CD4-positive, alpha-beta T cell treated with Interleukin-4 for 4 hours (primary cell): ENCODE measurements at places on chromosomes 12 and 14.

- DNase-seq, result no peak
These were observed 124.1 kb upstream of the LGR5 start for GRCh38 chr12:71315328-71315985.

DNA sequence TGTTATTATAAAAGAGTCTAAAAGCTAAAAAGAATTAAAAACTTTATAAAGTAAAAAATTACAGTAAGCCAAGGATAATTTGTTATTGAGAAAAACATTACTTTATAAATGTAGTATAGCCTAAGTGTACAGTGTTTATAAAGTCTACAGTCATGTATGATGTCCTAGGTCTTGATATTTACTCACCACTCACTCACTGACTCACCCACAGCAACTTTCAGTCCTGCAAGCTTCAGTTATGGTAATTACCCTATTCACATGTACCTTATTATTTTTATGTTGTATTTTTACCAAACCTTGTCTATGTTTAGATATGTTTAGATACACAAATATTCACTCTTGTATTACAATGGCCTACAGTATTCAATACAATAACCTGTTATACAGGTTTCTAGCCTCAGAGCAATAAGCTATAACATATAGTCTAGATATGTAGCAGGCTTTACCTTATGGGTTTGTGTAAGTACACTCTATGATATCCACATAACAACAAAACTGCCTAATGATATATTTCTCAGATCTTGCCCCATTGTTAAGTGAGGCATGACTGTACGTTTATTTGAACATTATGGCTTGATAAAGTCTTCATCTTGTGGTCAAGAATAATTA lies 113.7 kb upstream of the KITLG start:
- no peak for DNase-seq

DNA sequence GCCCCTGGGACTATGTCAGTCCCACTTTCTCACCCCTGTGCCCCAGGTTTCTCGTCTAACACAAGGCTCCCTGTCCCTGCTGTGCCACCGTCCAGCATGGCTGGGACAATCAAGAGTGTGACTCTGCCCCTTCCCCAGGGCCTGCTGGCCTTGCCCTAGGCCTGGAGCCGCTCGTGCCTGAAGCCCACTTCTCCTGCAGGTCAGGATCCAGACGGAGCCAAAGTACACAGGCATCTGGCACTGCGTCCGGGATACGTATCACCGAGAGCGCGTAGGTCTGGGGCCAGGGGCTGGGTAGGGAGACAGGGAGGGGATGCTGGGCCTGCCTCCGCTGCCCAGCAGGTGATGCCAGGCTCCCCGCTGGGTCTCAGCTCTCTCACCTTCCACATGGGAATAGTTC lies 2.8 kb downstream of the SLC25A47 start:
- DNase-seq, result no peak

DNA sequence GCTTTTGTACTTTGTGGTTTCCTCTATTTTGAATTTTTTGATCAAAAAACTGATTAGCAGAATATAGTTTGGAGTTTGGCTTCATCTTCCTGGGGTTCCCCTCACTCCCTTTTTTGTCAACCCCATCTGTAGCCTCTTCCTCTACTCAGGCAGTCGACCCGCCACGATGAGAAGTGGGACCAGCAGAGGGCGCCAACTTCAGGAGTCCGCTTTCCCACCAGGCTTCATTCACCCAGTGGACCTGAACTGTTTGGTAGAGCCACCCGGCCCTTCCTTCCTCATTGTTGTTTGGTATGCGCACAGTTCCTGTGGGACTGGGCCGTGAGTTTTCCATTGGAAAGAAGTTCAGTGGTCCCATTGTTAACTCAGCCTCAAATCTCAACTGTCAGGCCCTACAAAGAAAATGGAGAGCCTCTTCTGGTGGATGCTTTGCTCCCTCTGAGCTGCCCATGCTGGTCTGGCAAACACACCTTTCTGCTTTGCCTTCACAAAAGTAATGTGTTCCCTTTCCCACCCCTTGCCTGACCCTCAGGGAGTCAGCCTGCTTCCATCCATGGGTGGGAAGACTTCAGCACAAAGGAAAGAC lies 21.7 kb downstream of the TMBIM6 start:
- peak; percentile 75 for DNase-seq

- no peak for DNase-seq
These were observed 182.7 kb upstream of the TMPO start for GRCh38 chr12:98332642-98333041.

DNA sequence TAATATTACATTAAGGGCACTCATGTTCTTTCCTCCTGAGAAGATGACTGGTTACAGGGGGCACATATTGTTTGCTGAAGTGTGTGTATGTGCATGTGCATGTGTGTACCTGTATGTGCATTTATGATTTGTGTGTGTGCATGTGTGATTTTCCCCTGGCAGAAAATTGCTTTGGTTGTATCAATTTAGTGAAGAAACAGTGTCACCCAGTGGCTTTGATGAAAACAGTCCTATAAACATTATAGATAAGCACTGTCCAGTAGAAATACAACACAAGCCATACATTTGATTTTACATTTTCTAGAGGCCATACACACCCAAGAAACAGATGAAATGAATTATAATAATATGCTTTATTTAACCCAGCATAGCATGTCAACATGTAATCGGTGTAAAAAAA lies 8.6 kb downstream of the PDE3A start:
- no peak for DNase-seq

DNA sequence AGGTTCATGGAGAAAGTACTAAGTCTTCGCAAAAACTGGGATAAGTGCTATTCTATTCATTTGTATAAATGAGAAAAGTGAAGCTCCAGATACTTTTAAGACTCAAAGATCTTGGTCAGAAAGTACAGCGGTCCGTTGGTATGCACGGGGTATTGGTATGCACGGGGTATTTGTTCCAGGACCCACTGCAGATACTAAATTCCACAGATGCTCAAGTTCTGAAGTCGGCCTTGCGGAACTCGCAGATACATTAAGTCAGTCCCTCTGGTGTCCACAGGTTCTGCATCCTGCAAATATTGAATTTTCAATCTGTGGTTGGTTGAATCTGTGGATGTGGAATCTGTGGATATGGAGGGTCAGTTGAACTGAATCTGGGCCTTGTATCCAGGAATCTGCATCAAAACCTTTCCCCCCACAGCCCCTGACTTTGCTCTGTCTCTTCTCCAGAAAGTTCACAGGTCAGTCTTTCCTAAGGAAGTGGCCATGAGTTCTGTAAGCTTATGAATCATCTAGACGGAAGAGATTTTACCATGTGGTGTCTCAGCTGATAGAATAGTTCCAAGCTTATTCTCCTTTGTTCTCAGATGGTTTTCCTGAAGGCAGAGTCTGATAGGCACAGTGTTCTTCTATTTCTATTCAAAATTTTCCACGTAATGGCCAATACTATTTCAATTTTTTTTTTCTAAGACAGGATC lies 274.7 kb downstream of the NEDD1 start:
- DNase-seq, result no peak
